NCI-H1092 (cell line): ENCODE measurements at places on chromosomes 3 and 15.

DNA sequence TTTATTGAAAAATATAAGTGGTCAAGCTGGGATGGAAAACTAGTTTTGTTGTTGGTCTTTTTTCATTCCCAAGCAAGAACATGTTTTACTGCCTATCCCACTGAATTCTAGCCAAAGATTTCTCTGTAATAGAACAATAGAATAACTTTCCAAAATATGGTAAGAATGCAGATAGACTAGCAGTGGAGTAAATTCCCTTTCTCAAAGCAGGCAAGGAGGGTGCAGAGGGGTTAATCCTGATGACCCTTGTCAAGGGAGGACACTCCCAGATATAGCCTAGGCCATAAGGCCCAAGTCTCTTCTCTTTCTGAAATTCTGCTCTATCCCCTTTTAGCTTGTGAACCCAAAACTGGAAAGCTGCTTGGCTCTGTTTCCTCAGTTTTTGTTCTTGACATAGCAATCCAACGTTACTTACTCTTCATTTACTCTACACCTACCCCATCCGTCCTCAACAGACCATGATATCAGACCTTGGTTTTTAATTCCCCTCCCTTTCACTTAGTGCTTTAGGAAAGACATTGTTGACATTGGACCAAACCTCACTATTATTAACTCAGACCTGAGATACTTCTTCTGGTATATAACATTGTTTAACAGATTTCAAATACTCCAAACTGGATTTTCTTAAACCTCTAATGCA is 453.6 kb upstream of the THBS1 start:
- DNase-seq, result no peak

DNA sequence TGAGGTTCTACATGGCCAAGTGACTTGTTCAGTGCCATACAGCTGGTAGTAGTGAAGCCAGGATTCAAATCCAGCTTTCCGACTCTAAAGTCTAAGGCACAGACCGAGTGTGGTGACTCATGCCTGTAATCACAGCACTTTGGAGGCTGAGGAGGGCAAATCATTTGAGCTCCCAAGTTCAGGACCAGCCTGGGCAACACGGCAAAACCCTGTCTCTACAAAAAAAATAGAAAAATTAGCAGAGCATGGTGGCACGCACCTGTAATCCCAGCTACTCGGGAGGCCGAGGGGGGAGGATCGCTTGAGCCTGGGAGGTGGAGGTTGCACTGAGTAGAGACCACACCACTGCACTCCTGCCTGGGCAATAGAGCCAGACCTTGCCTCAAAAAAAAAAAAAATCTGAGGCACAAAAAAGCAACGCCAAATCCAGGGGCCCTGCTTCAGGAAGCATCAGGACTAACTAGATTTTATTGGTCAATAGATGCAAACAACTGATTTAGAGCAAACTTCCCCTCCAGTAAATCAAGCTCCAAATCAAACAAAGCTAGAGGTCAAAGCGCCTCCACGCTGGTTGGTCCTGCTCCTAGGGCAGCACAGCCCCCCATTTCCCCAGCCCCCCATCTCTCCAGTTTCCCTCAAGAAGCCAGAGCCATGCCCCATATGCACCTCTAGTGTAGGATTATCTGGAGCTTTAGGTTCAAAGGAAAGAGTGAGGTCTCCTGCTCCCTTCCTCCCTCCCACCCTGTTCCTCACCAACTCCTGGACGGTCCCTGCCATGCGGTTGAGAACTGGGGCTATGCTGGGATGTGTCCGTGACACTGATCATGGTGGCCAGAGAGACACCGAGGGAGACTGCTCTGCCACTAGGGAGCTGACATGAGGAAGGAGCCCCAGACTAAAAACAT is 2.9 kb upstream of the TNK2 start:
- no peak for DNase-seq

DNA sequence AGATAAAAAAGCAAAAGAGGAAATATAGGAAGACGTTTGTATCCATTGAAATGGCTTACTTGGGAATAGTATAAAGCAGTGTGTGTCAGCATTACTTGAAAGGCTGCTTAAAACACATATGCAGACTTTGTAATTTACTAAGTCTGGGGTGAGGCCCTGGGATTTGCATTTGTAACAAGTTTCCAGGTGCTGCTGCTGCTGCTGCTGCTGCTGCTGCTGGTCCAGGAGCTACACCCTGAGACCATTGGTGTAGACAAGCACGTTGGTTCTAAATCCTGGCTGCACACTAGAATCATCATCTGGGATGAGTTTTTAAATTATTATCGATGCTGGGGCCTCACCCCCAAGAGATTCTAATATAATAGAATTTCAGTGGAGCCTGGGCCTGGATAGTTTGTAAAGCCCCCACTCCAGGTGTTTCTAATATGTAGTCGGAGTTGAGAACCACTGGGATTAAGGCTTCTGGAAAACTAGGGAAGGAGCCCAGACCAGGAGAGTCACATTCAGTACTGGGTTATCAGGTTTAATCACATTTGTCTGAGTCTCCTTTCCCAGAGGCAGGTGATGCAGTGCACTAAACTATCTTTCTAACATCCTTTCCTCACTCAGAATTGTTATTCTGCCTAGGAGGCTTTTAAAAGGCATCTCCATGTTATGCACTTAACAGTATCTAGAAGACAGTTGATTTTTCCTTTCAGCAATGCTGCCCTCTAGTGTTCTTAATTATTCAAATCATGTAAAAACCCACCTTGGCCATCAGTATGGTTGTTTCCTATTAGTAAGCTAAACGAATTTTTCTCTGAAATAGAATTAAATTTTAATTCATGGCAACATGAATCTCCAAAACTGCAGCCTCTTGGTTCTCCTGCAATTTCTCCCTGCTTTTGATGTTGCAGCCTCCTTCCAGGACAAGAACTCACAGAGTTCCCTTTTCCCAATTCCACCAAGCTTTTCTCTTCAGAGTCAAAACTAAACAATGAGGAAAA is 45.4 kb downstream of the SSR3 start:
- peak; percentile 15 for DNase-seq

DNA sequence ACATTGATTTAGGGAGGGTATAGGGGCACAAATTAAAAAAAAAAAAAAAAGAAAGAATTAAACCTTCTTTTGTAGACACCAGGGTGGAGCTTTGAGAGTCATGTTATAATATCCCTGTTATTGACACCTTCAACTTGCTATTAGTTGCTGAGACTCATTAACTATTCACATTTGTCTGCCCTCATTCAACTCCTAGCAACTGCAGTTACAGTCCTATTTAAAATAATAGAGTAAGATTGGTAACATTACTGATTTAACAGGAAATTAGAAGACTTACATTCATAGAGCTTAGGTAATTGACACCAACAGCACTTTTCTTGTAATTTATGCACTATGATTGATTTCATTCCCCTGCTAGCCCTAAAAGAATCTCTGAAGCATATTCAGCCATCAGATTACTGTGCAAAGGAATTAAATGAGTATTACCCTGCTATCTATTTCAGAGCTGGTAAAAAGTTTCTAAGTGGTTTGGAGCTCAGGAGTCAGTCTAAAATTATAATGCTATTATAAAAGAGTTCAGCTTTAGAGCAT is 148.8 kb upstream of the TBL1XR1 start:
- no peak for DNase-seq

- DNase-seq, result no peak
Measured at GRCh38 chr15:81524496-81524895, 150.5 kb upstream of the TMC3 start.

GRCh38 chr3:43423142-43423541 is 136.8 kb downstream of the SNRK start:
- no peak for DNase-seq

DNA sequence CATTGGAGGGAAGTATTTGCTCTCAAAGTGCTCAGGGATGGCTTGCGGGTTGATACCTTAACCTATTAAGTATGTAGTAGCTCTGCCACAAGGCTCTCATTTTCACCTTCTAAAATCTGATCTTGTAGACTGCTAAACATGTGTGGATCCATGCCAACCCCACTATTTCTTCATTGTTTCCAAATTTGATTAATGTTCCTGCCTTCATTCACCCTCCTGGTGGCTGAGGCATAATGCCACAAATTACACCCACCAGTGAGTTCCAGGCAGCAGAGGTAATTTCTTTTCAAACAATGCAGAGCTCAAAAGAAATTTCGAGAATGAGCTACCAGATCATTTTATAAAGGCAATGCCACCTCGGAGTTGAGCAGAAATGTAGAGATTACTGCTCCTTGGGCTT is 71.0 kb downstream of the EDEM1 start:
- DNase-seq, result no peak

GRCh38 chr3:56003129-56003528 is 465.1 kb downstream of the ERC2 start:
- no peak for DNase-seq

- DNase-seq, result peak; percentile 95
Measured at GRCh38 chr3:10957976-10958749, 34.4 kb upstream of the SLC6A1 start.

DNA sequence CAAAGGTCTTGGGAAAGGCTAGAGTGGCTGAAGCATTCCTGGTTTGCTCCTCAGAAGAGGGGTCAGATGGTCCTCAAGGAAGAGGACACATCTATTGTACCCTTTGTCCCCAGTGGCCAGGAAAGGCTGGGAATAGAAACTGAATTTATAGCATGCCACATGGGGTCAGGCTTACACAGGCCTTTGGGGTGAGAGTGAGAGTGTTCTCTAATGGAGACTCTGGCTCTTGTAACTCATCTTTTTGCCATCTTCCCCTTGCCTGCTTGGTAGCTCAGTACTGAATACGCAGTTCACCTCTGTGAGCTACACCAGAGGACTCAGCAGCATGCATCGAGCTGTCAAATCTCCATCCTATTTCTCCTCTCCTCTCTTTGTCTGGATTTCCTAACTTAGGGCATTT is 87.5 kb downstream of the ATP2B2 start:
- DNase-seq, result peak; percentile 10

DNA sequence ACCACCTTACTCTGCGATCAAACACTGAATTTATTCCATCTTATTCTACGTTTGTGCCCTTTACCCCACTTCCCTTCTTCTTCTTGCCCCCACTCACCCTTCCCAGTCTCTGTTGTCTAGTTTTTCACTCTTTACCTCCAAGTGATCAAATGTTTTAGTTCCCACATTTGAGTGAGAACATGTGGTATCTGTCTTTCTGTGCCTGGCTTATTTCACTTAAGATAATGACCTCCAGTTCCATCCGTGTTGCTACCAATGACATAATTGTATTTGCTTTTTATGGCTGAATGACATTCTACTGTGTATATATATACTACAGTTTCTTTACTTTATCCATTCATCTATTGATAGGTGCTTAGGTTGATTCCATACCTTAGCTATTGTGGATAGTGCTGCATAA is 78.8 kb downstream of the PDCD6IP start:
- no peak for DNase-seq

- DNase-seq, result no peak
Measured at GRCh38 chr3:193498215-193498614, 56.5 kb downstream of the ATP13A4 start.

DNA sequence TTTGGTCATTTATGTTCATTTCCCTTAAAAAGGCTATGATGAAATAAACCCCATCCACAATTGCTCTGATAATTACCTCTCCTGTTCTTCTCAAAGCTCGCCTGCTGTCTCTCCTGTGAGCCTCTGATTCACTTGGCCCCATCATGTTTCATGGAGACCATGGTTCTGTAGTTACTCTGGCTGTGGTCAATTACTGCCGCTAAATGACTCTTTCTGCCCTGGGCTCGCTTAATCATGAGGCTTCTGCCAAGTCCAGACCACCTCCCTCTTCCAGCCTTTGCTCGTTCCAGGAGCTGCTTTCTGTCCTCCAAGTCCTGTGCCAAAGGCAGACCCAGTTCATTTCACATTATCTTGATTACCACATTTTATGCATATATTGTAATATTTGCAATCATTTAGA is 91.9 kb downstream of the THSD4 start:
- DNase-seq, result no peak

GRCh38 chr3:127132876-127133275 is 60.1 kb upstream of the PRR23E start:
- no peak for DNase-seq
